NCI-H446 (cell line): ENCODE measurements at places on chromosomes 5 and 9.

GRCh38 chr5:76660360-76660759, 37.2 kb upstream of the F2RL2 start:
- DNase-seq, result no peak

- DNase-seq, result no peak
Measured at GRCh38 chr9:131523451-131524435, 7.3 kb downstream of the UCK1 start.

- DNase-seq, result no peak
Measured at GRCh38 chr5:122076050-122076461, 2.0 kb downstream of the LOX start.

DNA sequence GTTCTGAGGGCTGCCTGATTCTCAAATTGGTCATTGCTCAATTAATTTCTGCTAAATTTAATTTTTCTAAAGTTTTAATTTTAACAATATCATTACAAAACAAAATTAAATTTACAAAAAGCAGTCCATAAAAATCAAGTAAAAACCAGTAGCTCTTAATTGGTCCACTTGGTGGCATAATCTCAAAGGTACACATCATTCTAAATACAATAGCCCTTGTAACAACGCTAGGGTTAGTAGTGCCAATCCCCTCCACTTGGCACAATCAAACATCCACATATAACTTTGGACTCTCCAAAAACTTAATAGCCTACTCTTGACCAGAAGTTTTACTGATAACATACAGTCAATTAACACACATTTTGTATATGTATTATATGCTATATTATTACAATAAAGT, 1.9 kb upstream of the NDUFB6 start:
- no peak for DNase-seq

- peak; percentile 46 for DNase-seq
Measured at GRCh38 chr9:112750016-112750763, at the start of gene SNX30. Gene SNX30, plus strand, starts transcription at chr9:112750760. Its CDS starts 242 bp downstream, at chr9:112751002.

DNA sequence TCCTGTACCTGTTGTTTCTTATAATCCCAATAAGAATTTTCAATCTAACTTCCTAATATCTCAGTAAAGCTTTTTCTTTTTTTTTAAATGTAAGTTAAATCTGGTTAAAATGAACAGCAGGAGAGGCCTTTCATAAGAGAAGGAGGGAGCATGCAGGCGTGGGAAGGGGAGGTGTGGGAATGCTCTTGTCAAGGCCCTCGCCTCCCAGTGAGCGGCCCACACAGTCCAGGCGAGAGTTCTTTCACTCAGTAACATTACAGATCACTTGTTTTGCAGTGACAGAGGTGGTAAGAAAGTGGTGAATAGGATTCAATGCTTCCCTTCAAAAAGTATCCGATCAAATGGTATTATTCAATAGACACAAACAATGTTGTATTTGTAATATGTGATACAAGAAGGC, 125.0 kb downstream of the EPB41L4A start:
- no peak for DNase-seq

DNA sequence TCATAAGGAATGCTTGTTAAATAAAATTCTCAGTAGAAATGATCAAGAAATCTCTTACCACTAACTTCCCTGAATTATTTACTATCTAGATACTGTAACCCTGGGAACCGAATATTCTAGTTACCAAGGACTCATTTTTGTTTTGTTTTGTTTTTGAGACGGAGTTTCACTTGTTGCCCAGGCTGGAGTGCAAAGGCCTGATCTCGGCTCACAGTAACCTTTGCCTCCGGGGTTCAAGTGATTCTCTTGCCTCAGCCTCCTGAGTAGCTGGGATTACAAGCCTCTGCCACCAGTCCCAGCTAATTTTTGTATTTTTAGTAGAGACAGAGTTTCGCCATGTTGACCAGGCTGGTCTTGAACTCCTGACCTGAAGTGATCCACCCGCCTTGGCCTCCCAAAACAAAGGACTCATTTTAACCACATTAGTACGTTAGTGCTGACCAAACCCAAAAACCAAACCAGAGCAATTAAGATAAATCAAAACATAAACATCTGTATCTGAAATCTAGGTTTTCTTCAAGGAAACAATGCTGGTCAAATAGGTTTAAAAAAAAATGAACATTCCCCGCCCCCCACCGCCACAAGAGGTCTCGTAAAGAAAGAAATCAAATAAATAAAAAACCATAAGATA, 3.7 kb downstream of the TXN start:
- DNase-seq, result no peak

- no peak for DNase-seq
Measured at GRCh38 chr5:128546658-128547281, 8.7 kb upstream of the FBN2 start.

- no peak for DNase-seq
Measured at GRCh38 chr5:105767267-105767666, 1903.5 kb downstream of the EFNA5 start.

DNA sequence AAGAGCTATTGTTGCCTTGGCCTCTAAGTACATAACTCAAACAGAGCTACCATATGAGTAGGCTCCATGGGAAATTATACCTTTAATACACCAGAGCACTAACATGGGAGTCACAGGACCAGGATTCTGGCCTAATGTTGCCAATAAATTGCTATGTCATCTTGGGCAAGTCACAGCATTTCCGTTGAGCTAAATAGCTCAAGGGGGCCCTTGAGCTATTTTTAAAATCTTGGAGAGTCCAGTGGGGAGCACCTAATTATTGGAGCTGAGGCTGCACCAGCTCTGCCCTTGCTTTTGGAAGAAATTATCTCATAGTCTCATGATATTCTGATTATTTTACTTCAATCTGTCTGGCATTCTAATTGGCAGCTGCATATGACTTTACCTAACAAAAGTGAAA, 350.8 kb downstream of the ENC1 start:
- no peak for DNase-seq

DNA sequence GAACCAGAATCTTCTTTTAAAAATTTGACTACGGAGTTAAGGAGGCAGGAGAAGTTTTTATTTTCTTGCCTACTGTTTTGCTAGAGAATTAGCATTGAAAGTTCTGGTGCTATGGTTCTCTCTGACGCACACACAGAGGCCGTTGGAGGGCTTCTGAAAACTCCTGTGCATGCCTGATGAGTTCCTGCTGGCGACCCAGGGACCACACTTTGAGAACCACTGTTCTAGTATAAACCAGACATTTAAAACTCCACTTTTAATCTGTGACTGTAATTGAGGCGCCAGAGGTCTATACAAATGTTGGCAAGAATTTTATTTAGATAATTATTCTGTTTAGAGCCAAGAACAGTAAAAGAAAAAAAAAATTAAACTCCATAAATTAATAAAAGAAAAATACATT, 99.5 kb upstream of the OTULINL start:
- DNase-seq, result no peak

DNA sequence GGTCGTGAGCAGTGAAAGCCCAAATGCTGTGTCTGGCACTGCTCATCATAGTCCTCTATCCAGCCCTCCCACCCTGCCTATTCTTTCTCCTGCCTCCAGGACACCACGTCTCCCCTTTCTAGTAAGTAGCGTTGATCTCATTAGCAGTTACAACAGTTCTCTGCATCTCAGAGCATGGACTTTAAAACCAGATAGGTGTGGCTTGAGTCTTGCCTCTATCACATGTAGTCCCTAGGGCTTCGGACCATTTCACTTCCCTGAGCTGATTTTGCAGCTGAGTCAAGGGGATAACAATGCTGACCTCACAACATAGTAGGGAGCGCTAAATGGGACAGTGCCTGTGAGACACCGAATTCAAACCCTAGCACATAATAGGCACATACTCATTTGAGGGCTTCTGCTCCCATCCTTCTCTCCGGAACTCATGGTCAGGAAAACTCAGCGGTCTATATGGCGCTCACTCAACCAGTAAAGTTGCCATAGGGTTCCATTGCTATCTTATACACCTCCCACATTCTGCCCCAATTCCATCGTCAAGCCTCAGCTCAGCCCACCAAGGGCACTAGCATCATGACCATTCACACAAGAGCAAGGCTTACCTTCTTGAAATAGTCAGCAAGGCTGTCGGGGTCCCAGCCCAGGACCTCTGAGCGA, 515 bp downstream of the LCP2 start:
- DNase-seq, result no peak

GRCh38 chr5:113378514-113378913, 56.3 kb downstream of the TSSK1B start:
- DNase-seq, result no peak

GRCh38 chr5:14849516-14850294, 21.9 kb downstream of the ANKH start:
- DNase-seq, result no peak

- DNase-seq, result no peak
Measured at GRCh38 chr5:41465493-41466171, 44.8 kb downstream of the PLCXD3 start.

DNA sequence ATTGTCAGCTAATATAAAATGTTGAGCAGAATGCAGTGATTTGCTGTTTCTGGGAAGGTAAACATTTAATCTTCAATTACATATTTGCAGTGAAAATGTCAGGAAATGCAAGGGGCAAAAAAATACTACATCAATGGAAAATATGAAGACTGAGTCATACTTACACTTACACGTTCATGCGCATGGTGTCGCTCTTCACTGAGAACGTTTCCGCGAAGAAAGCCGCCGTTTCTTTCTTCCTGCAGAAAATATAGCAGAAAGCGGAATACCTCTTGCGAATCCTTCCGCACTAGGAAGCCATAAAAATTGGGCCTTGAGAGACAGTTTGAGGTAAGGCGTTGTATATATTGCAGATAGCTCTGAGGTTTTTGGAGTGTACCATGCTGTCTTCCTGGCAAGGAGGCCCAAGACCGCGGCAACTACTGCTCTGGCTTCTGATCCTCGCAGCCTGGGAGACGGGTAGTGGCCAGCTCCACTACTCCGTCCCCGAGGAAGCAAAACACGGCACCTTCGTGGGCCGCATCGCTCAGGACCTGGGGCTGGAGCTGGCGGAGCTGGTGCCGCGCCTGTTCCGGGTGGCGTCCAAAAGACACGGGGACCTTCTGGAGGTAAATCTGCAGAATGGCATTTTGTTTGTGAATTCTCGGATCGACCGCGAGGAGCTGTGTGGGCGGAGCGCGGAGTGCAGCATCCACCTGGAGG, at the start of gene PCDHA13:
PCDHA13 (plus strand) TSS at position 236 of the 702 bp plus-strand sequence; CDS start at position 381, 145 bp downstream.
- DNase-seq, result no peak

DNA sequence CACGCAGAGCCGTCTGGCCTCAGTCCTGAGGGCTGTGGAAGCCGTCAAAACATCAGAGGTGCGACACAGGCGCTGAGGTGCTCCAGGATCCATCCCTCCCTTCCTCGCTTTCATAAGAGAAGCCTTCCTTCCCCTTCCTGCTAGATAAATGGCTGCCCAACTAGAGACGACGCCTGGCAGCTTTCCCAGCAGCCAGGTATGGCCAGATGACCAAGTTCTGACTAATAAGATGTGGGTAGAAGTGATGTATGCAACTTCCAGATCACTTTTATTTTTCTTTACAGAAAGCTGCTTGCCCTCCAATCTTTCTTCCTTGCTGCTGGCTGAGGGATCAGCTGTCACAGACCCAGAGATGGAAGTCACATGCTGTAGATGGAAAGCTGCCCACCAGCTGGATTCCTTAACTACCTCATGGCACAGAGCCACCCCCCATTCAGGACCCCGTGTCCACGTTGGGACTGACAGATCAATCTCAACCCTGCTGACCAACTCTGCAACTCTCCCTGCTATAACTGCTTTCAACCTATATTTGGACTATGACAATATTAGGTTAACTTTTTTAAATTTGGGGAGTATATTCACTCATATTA, 8.8 kb downstream of the MAPK9 start:
- no peak for DNase-seq

DNA sequence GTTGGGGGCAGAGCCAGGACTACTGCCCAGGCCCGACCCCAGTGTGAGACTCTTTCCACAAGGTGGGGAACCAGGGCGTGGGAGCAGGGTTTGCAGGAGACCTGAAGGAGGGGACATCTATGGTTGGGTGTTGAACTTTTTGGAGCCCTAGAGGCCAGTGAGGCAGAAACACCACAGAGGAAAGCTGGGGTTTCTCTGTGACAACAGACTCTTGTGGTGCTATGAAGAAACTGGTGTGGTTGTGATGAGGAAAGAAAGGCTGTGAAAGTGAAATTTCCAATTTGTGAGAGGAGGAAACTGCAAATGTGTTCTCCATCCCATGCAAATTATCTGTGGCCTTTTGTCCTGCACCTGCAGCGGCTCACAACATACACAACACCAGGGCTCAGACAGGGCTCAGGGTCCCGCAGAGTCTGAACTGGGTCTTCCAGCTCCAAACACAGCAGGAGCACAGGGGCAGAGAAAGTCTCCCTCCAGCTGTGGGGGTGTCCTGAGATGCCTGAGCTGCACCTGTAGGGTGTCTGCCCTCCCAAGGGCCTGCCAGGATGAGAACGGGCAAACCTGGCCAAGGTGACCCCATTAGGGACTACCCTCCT, 51.4 kb upstream of the GRHPR start:
- DNase-seq, result no peak

DNA sequence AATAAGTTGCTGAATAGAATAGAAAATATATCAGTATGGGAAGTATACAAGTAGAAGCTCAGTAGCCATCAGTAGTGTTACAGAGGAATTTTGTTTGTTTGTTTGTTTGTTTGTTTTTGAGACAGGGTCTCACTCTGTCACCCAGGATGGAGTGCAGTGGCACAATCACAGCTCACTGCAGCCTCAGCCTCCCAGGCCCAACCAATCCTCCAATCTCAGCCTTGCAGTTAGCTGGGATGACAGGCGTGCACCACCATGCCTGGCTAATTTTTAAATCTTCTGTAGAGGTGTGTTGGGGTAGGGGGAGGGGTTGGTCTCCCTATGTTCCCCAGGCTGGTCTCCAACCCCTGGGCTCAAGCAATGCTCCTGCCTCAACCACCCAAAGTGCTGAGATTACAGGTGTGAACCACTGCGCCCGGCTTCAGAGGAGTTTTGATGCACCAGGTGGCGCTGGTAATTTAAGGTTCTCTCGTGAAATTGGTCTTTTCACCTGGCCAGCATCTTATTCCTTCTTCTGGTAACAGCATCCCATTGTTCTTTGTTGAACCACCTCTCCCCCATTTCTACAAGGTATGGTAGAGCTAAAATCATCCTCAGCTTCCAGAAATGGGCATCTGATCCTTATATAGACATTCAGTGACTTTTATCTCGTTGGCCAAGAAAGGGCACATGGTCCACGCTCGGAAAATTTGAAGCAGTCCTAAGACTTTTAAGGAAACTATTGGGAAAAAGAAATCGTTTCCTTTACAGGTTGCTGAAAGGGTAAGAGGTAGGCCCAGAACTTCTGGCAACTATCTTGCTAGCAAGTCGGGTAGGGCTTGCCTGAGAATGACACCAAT, 157.1 kb downstream of the ARRDC3 start:
- no peak for DNase-seq

DNA sequence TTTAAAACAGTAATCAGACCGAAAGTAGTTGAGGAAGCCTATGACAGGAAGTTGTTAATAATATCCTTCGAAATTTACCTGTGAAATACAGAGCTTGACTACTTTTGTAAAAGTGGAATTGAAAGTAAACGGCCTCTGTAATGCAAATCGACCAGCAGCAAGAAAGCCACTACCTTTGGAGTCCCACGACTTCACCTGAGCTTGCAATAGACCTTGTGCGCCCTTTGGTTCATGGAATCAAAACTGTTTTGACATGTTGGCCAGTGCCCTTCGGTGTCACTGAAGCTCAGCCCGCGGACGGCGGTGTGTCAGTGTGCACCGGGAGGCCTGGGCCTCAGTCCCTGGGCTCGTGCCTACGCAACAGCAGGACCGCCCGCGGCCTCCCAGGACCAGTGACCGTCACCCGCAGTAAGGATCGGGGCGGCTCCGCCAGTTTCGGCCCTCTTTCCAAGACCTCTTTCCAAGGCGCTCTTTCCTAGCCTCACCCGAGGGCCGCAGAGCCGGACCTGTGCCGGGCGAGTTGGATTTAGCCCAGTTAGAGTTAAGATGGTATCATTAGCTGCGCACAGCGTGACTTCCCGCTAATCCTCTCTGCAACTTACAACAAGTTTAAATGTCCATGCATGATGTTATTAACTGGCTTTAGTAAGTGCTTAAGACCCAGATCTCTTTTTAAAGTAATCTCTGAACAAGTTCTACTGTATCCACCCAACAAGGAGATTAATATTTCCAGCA, 223.3 kb downstream of the MEF2C start:
- DNase-seq, result no peak
